ENCODE measurements at places on chromosomes 3 and 15. TPM values are rescaled to one million over a fixed set of nuclear protein-coding genes. Genes with fewer than 3 reads are reported as not detected.

The MEGF11 gene
- total RNA-seq: 0.48 TPM

The TICRR gene
- 13.7 TPM for total RNA-seq

The PP2D1 gene
- not detected for total RNA-seq

The XCR1 gene
- total RNA-seq: not detected

The TRIM69 gene
- 4.1 TPM for total RNA-seq

The PCSK6 gene
- 8.1 TPM for total RNA-seq

The CTXN2 gene
- not detected for total RNA-seq

The SAXO2 gene
- total RNA-seq: 3.3 TPM

The PAQR5 gene
- total RNA-seq: 110 TPM

The TGM5 gene
- total RNA-seq: not detected

The TPRG1 gene
- total RNA-seq: 0.38 TPM

The LXN gene
- total RNA-seq: 116 TPM

The SEC22A gene
- total RNA-seq: 11.8 TPM

The SLC28A1 gene
- not detected for total RNA-seq

The NOX5 gene
- 0.30 TPM for total RNA-seq

The ALDH1A2 gene
- 0.33 TPM for total RNA-seq

All from A549 treated with RU486 at 1 μM for 4 hours (cell line).